ENCODE measurements at places on chromosomes 7 and 10.

DNA sequence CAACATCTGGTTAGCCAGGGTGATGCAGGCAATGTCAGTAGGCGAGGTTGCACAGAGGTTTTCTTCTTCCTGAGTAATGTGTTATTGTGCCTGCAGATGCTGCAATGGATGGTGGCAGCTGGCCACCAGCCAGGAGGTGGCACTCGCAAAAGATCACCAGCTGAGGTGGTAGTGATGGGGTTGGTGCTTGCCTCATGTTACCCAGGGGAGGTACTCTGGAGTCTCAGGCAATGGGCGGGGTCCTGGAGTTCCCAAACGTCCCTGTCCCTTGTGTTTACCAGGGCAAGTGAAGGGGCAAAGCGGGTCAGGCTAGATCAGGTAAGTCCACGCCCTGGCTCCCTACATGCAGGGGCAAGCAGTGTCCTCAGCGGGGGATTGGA, 21.1 kb downstream of the CLRN3 start:
- DNase-seq: no peak

- DNase-seq: no peak
Observed at GRCh38 chr10:75845176-75845947, 413.9 kb downstream of the LRMDA start.

- no peak for DNase-seq
Observed at GRCh38 chr7:148835854-148836253, 48.2 kb downstream of the EZH2 start.

DNA sequence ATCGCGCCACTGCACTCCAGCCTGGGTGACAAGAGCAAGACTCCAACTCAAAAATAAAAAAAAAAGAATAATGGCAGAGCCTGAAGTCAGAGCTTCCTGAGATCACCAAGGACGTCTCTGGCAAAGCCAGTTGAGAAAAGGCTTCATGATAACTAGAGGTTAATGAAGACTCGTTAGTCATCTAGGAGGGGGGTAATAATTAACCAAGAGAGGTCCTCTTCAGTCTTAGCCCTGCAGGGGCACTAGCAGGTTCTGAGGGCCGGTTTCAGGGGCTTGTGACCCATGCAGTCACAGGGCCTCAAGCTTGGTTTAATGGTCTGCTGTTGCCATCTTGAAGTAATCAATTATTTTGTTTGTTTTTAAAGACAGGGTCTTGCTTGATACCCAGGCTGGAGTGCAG, 28.6 kb upstream of the PROSER2 start:
- no peak for DNase-seq

DNA sequence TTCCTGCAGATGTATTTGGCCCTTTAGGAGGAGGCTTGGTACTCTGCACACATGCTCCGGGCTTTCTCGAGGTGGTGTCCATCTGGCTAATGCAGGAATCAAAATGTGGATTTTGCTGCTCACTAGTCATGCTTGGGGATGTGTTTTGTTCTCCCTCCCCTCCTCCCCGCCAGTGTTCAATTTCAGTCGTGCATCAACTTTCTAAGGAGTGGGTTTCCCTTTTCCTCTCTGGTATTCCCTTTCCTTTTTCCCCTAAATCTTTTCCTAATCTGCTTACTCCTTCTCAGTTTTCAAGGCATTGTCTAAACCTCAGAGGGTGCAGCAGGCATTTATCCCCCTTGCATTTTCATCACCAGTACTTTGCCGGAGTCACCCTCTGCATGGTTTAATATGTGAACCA, 201.8 kb downstream of the CCDC3 start:
- no peak for DNase-seq

DNA sequence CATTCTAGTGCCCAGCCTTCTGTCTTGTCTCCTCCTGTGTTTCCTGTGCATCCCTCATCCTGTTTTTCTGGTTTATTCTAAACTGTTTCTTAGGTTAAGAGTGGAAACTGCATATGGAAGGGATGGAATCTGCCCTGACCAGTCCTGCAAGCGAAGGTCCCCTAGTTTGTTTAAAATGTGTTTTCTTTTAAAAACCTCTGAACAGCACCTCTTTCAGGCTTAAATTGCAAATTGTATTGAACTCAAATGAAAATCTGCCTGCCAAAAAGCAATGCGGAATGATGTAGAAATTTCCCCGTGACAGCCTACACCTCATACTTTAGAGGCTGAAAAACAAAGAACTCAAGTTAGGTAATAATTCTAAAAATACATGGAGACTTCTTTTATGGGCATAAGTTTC, 222.8 kb upstream of the IMMP2L start:
- no peak for DNase-seq

DNA sequence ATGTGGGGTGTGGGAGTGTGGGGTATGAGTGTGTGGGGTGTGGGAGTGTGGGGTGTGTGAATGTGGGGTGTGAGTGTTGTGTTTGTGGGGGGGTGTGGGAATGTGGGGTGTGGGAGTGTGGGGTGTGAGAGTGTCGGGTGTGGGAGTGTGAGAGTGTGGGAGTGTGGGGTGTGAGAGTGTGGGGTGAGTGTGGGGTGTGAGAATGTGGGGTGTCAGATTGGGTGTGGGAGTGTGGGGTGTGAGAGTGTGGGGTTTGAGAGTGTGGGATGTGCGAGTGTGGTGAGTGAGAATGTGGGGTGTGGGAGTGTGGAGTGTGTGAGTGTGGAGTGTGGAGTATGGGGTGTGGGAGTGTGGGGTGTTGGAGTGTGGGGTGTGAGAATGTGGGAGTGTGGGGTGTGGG, 50.1 kb upstream of the EN2 start:
- no peak for DNase-seq

- DNase-seq: no peak
Observed at GRCh38 chr7:36430186-36430585, 40.5 kb downstream of the ANLN start.

- DNase-seq: no peak
Observed at GRCh38 chr10:3568983-3569382, 216.0 kb downstream of the KLF6 start.

DNA sequence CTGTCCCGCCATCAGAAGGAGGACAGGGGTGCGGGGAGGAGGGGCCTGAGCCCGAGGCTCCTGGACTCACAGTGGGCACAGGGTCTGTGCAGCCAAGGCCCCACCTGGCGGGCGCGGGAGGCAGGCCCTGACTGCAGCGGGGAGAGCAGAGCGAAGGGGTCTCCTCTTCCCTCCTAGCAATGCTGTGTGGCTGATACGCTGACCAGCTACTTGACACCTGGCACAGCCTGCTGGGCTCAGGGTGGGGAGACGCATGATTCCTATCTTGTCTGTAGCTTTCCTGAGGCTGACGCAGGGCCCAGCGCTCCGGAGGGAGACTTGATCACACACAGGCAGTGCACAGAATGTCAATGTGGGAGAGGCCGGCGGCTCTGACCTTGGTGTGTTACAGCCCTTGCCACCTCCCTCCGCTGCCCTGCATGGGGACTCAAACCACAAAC, 174.9 kb downstream of the ELFN1 start:
- DNase-seq: no peak

GRCh38 chr10:84660450-84661159, 332.2 kb downstream of the CCSER2 start:
- DNase-seq: no peak

DNA sequence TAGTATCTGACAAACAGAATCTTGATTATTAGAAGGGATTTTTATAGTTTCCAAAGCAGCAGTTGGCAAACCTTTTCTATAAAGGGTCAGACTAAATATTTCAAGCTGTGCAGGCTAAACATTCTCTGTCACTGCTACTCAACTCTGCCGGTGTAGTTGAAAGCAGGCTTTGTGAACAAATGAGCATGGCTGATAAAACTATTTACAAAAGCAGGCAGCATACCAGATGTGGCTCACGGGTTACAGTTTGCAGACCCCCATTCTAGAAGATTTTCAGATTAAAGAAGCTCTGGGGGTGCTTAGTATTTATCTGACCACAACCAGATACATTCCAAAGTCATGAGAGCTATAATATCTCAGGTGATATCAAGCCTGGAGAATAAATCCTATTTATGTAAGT, 1017.5 kb downstream of the SORCS1 start:
- no peak for DNase-seq

DNA sequence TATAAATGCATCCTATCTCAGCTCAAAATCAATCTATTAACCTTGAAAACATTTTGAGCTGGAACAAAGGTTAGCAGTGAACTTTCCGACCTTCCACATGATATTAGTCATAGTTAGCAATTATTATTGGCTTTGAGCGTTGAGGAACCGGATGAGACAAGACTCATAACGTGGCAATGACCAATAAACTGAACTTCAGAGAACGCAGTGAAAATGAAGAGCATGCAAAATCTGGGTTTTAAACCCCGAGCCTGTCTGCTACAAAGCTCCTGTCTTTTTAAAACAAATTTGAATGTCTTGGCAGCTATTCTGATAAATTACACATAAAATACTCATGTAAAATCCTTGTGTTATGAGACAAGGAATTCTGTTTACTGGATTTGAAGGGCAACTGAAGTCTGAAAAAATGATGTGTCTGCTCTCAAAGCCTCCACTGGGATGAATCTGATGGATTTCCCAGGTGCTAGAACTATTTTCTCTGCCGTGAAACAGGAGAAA, 74.7 kb upstream of the ITGB1 start:
- DNase-seq: no peak

DNA sequence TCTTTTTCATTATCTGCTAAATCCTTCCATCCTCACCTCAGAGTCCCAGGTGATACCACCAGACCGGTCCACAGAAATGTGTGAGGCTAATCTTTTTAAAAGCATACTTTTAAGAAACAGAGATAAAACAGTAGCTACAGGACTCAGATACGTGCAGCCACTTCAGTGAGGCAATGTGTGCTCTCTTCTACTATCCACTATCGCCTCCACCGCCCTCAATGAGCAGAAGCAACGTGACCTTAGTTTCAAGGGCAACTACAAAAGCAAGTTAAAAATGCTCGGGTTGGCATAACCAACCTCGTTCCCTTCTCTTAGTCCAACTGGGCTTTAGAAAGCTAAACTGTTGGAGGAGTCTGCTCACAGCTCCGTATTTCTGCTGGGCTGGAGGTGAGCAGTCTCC, 4.2 kb downstream of the FGFR2 start:
- DNase-seq: no peak

DNA sequence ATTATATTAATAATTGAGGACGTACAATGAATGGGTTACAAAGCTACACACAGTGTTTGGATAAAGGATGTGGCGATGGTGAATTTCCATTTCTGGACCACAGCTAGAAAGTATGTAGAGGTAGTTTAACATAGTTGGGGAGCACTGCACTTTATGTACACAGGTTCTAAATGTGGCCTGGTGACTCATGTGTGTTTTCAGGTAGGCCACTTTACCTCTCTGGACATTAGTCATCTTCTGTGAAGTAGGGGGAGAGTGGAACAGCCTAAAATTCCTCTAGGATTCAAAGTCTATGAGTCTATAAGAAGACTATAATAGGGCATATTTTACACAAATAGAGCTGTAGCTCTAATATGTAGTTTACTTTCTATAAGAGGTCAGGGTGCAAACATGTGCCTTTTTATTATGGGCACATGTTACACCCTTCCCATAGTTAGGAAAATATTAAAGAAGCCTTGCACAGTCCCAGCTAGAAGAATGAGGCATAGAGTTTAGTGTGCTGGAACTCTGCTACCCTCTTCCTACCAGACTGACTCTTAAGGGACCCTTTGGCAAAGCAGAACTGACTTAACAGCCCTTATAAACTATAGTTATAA, 594.9 kb downstream of the LRMDA start:
- DNase-seq: no peak

- no peak for DNase-seq
Observed at GRCh38 chr10:132486539-132487121, 51.0 kb upstream of the INPP5A start.

Measured in MM.1S (cell line).